NCI-H524 treated with DMSO at 0.1 percent for 48 hours (cell line): ENCODE measurements at places on chromosomes 16 and 17.

DNA sequence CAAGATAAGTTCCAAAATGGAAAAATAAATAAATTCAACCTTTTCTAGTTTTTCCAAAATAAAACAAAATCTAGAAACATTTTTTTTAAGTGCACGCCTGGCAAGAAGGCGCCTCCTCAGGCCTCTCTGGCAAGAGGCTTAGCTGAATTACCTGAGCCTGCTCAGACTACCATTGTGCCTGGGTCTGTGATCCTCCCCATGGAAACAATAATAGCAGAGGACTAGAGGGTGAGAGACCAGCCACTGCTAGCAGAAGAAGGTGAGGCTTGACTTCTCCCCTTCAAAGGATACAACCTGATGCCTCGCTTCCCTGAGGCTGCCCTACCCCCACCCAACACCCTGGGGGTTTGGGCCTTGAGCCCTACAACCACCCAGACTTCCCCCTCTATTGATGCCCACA lies 14.8 kb downstream of the TERB1 start:
- DNase-seq, result no peak

DNA sequence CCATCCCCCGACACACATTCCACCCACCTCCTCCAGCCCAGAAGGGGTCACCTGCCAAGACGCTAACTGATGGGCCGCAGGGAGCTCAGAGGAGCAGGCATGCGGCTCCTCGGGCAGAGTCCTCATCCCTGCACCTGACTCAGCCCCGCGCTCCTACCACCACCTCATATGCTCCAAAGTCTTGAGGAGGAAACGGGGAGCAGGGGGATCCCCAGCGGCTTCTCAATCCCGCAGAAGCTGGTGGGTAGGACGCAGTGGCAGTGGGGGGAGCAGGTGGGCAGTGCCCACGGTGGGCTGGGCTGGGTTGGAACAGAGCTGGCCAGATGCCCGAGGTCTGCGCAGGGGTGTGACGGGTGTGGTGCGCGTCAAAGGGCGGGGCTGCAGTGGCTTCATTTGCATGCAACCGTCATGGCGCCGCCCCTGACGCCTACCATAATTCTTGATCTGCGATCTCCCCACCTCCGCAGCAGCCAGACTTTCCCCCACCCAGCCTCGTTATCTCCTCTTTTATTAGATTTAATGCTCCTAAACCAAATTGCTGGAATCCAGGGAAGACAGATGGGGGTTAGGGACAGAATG lies 39.0 kb upstream of the EMP2 start:
- DNase-seq, result no peak

DNA sequence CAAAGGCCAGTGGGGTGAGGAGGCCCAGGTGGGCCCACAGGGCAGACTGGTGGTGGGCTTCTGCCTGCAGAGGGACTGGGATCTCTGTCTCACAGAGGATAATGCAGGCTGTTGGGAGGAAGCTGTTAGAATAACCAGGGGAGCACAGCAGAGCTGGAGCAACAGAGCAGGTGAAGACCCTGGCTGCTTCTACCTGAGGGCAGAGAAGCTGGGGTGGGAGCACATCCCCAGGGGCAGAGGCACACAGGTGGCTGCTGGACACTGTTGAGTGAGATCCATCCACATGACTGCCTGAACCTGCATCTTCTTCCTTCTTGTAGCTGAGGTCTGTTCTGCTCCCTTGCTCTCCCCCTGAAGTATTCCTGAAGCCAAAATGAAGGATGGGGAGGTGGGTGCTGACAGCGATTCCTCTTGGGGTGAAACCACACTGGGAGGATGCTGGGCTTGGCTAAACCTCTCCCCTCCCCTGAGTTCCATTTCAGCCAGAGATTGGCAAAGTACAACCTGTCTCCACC lies 1725.0 kb downstream of the TP53TG3F start:
- no peak for DNase-seq

GRCh38 chr17:33927732-33928133 lies 327.4 kb upstream of the CCL2 start:
- DNase-seq, result no peak

DNA sequence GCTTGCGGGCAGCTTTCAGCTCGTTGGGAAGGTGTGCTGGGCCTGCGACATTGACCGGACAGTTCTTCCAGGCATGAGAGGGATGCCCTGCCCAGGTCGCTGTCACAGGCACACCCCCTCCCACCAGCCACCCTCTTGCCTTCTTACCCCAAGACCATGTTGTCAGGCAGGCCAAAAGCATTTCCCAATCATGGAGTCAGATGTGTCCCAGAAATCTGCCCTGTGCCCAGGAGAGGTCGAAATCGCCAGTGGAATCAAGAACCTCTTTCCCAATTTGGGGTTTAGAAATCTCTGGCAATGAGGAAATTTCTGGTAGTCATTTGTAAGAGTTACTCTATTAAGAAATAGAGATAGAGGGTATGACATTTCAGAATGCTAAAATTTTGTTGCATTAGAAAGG lies 177.1 kb downstream of the RAB11FIP4 start:
- DNase-seq, result no peak

- no peak for DNase-seq
Measured at GRCh38 chr17:41775394-41776226, 10.9 kb downstream of the JUP start.

DNA sequence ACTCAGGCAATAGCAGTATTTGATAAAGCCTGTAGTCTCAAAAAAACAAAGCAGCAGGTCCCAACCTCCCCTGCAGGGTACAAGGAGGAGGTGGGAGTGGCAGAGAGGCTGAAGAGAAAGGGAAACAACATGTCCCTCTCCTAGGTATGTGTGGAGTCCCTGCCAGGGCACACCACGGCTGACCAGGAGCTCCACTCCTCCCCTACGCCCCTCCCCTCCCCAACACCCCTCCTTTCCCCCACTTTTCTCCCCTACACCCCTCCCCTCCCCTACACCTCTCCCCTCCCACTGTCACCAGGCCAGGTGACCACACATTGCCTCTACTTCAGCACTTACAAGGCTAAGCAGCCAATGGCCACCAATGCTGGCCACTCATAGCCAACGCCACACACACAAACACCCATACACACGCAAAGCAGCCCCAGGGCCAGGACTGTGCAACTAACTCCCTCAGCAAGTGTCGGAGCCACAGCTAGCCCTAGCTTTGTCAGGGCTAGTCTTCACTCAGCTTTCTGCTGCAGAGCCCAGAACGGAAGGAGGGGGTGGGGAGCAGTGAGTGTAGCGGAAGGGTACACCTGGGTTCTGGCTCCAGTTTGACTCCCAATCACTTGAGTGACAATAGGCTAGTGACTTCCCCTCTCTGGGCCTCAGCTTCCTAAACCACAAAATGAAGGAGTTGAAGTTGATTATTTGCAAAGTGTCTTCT lies 8.2 kb downstream of the CAVIN1 start:
- DNase-seq, result no peak

GRCh38 chr17:65170839-65171238 lies 33.7 kb downstream of the RGS9 start:
- DNase-seq, result no peak

GRCh38 chr16:30741461-30741914 lies 6.7 kb upstream of the PHKG2 start:
- DNase-seq, result no peak

DNA sequence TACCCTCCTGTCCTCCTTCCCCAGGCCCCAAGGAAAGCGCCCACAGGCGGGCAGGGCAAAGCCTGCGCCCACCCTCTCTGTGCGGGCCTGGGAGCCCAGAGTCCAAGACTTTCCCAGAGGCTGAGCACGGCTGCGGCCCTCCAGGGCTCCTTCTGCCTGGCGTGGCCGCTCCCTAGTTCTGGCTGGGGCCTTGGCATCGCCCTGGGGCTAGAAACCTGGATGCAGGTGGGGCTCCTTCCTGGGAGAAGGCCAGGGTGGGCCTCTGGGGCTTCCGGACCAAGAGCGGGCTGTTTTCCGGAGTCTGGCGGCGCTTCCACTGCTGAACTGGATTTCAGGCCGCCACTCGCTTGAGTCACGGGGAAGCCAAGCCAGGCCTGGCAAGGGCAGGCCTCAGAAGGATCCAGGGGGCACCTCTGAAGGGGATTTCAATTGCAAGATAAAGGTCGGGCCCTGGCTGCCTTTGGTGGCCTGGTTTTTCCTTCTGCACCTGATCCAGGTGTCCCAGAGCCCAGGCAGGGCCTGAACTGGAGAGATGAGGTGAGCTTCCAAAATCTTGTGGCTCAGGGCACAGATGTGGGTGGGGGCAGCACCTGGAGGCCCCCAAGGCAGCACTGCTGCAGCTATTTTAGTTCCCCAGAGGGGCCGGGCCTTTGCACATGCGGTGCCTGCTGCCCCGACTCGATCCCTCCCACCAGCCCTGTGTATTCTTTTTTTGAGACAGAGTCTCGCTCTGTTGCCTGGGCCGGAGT lies 227.4 kb downstream of the MRTFB start:
- DNase-seq, result no peak

DNA sequence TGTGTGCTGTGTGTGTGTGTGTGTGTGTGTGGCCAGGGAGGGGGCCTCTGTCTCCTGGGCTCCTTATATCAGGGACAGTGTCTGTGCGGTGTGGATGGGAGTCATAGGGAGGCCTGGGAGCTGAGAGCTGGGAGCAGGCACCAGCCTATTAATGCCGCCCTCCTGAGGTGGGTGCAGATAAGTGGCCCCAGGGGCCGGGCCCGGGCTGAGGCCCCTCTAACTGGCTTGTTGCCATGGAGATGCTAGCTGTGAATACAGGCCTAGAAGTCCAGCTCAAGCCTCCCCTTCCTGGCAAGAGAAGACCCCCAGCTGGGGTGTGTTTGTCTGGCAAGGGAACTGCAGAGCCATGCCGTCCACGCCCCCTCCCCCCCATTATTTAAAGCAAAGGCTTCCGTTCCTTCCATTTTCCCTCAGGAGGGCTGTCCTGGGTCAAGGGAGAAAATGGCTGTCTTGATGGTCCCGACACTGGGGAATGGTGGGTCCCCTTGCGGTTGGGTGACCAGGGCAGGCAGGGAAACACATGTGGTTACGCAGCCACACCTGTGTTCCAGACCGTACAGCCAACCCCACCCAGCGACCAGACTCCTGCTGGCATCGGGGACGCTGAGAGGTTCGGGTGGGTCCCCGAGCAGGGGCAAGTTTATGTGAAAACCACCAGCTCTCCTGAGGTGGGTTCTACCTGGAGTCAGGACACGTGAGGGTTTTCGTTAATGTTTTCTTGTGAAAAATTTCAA lies 141.1 kb downstream of the MRM1 start:
- no peak for DNase-seq

GRCh38 chr17:36602924-36603384 lies 1.6 kb downstream of the MRM1 start:
- DNase-seq, result peak; percentile 33

- DNase-seq, result no peak
Measured at GRCh38 chr17:82718986-82719685, 2.6 kb downstream of the FN3KRP start.

GRCh38 chr17:60170835-60171752 lies 21.3 kb downstream of the CA4 start:
- DNase-seq, result no peak

DNA sequence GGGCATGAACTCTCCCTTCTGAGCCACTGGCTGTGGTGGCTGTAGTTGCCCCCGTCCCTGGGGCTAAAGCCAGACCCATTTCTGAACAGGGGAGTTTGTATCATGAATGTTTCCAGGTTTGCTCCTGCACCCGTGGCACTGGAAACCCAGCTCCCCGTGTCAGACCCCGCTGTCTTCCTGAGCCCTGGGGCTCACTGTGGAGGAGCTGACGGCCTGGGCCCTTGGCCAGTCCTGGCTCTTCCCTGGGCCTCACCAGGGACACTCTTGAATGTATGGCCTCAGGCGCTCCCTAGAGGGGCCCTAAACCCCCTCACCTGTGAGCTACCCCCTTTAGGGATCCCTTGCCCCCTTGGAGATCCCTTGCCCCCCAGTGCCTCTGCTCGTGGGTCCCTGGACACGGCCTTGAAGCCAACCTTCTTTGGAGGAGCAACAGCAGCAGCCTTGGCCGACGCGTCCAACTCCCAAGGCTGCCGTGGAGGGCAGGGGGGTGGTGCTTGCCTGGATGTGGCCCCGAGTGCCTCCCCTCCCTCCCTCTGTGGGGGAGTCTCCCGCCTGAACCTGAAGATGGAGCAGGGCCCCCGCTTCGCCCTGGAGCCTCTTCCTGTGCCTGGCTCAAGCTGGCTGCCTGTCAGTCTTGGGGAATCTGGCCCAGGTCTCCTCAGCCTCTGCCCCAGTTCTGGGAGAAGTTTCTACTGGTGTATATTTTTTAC lies 15.9 kb downstream of the CASKIN2 start:
- no peak for DNase-seq

GRCh38 chr16:57091200-57091974 lies 996 bp upstream of the CPNE2 start:
- no peak for DNase-seq

- DNase-seq, result no peak
Measured at GRCh38 chr17:80455336-80455710, 21.1 kb downstream of the NPTX1 start.

DNA sequence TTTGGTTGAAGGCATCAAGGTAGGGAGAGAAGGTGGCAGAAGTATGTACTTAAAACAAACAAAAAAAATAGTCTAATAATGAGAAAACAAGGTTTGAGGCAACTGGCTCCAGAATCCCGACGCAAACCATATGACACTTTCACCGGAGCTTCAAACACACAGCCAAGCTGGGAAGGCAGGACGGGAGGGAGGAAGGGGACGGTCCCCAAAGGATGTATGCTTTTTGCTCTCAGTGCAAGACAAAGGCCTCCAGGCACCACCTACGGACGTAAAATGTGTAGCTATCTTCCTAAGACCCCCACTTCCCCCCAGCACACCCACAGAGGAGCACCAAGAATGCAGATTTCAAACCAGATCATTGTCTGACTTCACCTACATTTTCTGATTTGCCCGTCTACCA lies 102.3 kb downstream of the ZFHX3 start:
- DNase-seq, result no peak

DNA sequence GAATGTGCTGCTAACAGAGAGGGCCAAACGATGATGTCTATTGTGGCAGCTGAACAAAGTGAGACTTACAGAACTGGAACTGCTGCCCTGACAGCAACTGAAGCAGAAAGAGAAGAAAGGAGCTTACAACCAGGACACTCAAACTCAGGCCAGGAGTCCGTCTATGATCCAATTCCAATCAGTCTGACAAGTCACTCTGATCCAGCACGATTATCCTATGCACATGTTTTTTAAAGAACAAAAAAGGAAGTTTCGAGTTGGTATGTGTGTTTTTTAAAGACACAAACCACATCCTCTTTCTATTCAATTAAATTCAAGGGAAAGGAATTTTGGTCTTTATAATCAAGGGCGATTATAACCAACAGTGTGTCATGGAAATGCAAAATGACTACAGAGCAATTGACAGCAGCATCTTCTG lies 42.4 kb upstream of the MTMR4 start:
- DNase-seq, result no peak

GRCh38 chr17:29587591-29587990 lies 1.9 kb downstream of the GIT1 start:
- no peak for DNase-seq
